ENCODE measurements at places on chromosomes 16 and 17. TPM values are rescaled to one million over a fixed set of nuclear protein-coding genes. Genes with fewer than 3 reads are reported as not detected.

GRCh38 chr16:71675380-71675779 lies 49.1 kb downstream of the PHLPP2 start:
- DNase-seq, result no peak

- no peak for DNase-seq
Measured at GRCh38 chr17:9406046-9406606, 169.5 kb downstream of the STX8 start.

MAPT gene
- 1.7 TPM for total RNA-seq

- DNase-seq, result no peak
Measured at GRCh38 chr17:5260542-5260941, 21.5 kb upstream of the RABEP1 start.

TPPP3 gene
- total RNA-seq, result 26.5 TPM

DNA sequence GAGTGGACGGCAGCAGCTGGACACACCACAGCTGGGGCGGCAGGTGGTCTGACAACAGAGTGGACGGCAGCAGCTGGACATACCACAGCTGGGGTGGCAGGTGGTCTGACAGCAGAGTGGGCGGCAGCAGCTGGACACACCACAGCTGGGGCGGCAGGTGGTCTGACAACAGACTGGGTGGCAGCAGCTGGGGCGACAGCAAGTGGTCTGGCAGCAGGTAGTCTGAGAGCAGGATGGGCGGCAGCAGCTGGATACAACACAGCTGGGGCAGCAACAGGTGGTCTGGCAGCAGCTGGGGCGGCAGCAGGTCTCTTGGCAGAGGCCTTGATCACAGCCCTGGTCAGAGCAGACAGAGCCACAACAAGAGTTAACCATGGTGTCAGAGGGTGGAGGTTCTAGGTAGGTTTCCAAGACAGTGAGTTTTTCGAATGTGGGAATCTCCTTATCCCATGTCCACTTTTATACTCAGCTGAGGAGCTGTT lies at the start of gene KRTAP4-1:
KRTAP4-1 (minus strand) TSS at position 432 of the 482 bp plus-strand sequence; CDS start at position 375, 57 bp downstream.
- DNase-seq, result no peak

SOX15 gene
- 1.9 TPM for total RNA-seq

- peak; percentile 92 for DNase-seq
Measured at GRCh38 chr17:20226814-20227482, 217.8 kb downstream of the SPECC1 start.

- no peak for DNase-seq
Measured at GRCh38 chr17:80428363-80428762, 13.4 kb downstream of the ENDOV start.

DNA sequence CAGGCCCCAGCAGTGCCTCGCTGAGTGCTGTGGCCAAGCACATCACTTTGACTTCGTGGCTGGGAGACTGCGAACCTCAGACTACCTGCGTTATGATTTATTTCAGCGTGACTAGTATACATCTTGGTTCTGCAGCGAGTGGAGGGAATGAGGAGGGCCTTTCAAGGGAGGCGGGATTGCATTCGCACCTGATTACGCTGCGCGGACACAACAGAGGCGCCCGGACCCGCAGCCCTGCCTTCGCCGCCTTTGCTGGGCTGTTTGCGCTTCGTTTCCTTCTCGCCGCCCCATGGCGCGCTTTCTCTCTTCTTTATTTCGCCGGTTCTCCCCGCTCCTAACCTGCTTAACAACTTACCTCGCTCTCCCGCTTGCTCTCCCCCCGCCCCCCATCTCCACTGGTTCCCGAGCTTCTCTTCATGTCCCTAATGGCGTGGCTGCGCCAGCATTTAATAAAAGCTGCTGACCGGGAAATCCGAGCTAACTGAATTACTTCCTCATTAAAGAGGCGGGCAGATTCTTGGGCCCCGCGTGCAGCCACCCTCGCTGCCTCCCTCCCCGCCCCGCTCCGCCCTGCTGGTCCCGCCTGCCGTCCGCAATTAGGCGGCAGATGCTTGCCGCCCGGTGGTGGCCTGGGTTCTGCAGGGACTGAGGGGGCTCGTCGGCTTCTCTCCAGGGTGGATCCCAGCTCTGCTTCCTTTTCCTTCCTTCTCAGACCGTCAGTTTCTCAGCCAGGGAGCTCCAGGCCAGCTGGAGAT lies 257.6 kb upstream of the SDK2 start:
- peak; percentile 31 for DNase-seq

DNA sequence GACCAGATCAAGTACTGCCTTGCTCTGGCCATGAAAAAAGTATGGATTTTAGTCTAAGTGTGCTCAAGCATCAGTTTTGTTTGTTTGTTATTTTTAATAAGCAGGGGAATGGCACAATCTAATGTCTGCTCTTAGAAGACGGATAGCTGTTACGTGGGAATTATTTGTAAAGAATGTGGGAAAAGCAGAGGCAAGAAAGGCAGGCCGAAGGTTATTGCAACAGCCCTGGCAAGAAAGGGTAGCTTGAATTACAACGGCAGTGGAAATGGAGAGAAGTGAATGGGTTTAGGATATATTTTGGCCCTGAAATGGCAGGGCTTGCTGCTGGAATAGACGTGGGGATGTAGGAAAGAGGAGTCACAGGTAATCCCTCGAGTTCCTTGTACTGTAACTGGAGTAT lies 987 bp upstream of the HASPIN start:
- no peak for DNase-seq

GRCh38 chr17:39536468-39536867 lies 71.3 kb downstream of the NEUROD2 start:
- DNase-seq, result no peak

CTRB1 gene
- not detected for total RNA-seq

GRCh38 chr17:82835122-82835521 lies 4.7 kb downstream of the ZNF750 start:
- DNase-seq, result no peak

DNA sequence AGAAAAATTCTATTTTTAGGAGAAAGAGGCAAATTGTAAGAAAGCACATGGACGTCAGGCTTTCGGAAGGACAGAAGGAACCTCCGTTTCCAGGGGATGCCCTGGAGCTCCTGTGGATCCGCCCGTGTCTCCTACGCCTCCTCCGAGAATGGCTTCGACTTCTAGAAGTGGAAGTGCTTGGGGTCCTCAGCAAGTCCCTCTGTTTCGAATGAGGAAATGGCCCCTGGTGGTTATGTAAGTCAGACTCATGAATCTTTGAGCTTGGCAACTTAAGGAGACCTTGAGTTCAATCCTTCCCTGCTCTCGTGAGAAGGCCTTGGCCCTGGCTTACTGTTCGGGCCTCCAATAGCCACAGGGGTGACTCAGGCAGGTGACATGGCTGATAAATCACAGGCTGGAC lies 38.9 kb downstream of the COX4I1 start:
- DNase-seq, result peak; percentile 19

GRCh38 chr17:44386182-44386525 lies 3.3 kb downstream of the ITGA2B start:
- no peak for DNase-seq

KRTAP4-1 gene
- total RNA-seq, result 1.9 TPM

ADORA2B gene
- 13.5 TPM for total RNA-seq
